ENCODE measurements at places on chromosomes 5 and 9. TPM values are rescaled to one million over a fixed set of nuclear protein-coding genes. Genes with fewer than 3 reads are reported as not detected.

DNA sequence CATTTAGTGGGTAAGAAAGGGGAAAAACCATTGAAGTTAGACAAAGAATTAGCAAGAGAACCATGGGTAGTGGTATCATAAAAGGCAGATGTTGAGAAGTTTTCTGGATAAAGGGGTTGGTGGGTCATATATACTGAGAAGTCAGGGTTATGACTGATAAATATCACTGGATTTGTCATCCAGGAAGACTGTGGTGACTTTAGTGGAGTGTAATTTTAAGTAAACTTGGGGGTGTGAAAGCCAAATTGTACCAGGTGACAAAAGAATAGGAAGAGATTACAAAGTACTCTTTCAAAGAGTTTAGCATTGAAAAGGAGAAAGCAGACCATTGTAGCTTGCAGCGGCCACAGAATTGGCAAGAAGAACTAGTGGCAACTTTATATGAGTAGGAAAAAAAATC lies 315.2 kb upstream of the DMAC1 start:
- no peak for DNase-seq
- H3K36me3 ChIP-seq, result no peaks in the 10 kb centered on the region
- no peaks in the 10 kb centered on the region for H3K4me1 ChIP-seq
- no peaks in the 10 kb centered on the region for H3K27me3 ChIP-seq

DNA sequence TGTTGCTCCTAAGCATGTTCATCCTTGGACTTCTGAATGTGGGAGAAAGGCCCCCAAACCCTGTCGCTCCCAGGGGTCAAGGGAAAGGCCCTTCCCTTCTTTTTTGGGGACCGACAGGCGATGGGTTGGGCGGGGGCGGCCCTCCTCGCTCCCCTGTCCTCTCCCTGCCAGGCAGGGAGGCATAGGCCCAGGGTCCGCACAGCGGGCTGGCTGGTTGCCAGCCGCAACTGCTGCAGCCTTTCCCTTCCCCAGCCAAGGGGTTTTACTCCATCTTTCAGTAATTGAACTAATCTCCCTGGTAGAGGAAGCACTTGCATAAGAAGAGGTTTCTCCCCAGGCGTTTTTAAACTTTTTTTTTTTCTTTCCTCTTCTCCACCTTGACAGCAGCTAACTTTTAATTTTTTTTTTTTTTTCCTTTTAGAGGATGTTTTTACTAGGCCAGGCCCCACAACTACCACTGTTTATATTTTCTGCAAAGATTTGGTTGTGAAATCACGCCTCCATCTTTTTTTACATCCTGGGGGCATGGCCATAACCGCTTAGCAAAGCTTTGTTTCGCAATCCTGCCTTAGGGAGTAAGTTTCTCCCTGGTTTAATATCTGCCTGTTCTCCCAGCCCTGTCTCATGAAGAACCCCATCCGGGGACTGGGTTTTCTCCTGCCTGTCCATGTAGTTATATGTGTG lies 216.9 kb upstream of the ZNF608 start:
- no peak overlapping the region for H3K27ac ChIP-seq
- H3K27me3 ChIP-seq, result no peaks in the 10 kb centered on the region
- H3K4me1 ChIP-seq, result no peaks in the 10 kb centered on the region
- no peak overlapping the region for H3K4me3 ChIP-seq

IFNA13 gene
- not detected for total RNA-seq

DNA sequence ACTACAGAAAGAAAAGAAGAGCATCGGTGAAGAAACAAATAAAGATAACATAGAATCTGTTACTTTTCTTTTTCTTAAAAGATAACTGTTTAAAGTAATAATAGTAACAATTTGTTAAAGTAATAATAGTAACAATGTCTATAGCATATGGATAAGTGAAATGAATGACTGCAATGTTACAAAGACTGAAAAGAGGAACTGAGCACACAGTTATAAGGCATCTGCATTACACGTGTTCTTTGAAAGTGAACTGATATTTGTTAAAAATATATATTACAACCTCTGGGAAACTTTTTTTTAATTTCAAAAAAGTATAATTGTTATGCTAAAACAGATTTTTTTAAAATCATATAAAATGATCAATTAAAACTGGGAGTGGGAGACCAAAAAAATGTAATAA lies 88.4 kb upstream of the FST start:
- H3K27ac ChIP-seq, result no peak overlapping the region
- H3K4me3 ChIP-seq, result no peak overlapping the region
- no peaks in the 10 kb centered on the region for H3K4me1 ChIP-seq
- no peaks in the 10 kb centered on the region for H3K36me3 ChIP-seq
- DNase-seq, result no peak

DNA sequence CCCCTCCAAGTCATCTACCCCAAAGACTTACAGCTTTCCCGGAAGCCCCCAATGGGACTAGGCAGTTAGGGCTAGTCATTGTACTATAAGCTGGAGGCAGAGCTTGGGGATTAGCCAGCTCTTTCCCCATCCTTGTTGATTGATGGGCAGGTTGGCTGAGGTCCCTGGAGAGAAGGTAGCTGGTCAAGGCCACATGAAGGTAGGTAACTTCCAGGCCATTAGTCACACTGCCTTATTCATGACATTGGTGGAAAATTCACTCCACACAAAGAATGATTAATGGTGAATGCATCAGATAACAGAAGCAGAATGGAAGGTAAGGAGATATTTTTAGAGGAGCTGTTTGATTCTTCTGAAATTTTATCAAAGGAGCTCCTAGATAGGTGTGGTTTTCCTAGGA lies 49.5 kb upstream of the TGFBR1 start:
- no peak overlapping the region for H3K27ac ChIP-seq
- H3K4me3 ChIP-seq, result no peak overlapping the region
- H3K27me3 ChIP-seq, result no peaks in the 10 kb centered on the region
- DNase-seq, result no peak

DNA sequence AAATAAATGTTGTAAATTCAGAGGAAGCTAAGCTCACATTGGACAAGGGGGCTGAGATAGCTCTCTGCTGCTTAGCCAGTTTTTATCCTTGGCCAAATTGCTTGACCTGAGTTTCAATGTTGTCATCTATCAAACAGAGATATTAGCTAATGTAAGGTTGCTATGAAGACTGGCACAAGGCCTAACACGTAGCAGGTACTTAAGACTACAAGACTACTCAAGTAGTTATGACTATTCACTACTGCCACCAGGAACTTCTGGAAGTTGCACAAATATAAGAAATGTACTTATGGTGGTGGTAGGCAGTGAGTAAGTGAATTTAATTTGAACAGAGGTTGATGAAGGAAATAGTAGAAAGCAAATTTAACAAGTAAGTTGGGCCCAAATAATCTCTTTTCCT lies 17.4 kb upstream of the FYB1 start:
- no peaks in the 10 kb centered on the region for H3K4me1 ChIP-seq
- no peak overlapping the region for H3K4me3 ChIP-seq
- no peak for DNase-seq
- no peaks in the 10 kb centered on the region for H3K27me3 ChIP-seq
- H3K27ac ChIP-seq, result no peak overlapping the region
- H3K36me3 ChIP-seq, result no peaks in the 10 kb centered on the region

GRCh38 chr5:113382731-113383130 lies 52.1 kb downstream of the TSSK1B start:
- H3K4me1 ChIP-seq, result peaks cover 28% of the 10 kb centered on the region
- no peaks in the 10 kb centered on the region for H3K27me3 ChIP-seq
- no peak overlapping the region for H3K4me3 ChIP-seq
- H3K36me3 ChIP-seq, result no peaks in the 10 kb centered on the region
- DNase-seq, result no peak

All from heart left ventricle (tissue), 16 donors.